T-helper 1 cell (primary cell): ENCODE measurements at places on chromosomes 6 and 20.

- DNase-seq = no peak
Observed at GRCh38 chr6:4904461-4905025, 99.3 kb downstream of the RPP40 start.

DNA sequence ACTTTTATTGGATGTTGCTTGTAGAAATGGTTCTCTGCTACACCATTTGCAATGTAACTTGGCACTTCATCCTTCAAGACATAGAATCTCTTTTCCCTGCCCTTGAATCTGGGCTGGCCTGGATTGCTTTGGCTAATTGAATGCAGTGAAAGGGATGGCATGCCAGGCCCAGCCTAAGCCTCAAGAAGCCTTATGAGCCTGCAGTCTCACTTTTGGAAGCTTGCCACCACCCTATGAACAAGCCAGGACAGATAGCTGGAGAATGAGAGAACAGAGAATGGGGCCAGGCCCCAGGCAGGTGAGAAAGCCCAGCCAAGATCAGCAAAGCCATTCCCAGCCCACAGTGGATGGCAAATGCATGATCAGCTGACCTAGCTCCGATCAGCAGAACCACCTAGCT is 350.7 kb upstream of the RNF24 start:
- DNase-seq = no peak

GRCh38 chr6:70059039-70059719 is 192.8 kb downstream of the COL19A1 start:
- no peak for DNase-seq

DNA sequence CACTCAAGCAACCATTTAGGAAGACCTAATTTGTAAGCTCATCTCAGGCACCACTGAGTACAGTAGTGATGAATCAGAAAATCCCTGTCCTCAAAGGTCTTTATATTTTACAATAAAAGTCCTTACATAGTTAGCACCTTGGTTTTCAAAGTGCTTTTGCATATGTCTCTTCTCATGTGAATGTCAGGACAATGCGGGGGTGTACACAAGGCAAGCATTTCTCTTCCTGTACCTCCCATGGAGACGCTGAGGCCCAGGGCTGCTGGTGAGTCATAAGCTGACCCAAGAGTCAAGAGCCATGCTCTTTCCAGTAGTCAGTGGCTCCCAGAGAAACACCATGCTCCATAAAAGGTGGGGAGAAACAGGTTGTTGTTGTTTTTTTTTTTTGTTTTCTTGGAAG is 174.0 kb downstream of the GJA10 start:
- no peak for DNase-seq

GRCh38 chr20:42957018-42957703 is 232.5 kb downstream of the PTPRT start:
- DNase-seq = no peak

DNA sequence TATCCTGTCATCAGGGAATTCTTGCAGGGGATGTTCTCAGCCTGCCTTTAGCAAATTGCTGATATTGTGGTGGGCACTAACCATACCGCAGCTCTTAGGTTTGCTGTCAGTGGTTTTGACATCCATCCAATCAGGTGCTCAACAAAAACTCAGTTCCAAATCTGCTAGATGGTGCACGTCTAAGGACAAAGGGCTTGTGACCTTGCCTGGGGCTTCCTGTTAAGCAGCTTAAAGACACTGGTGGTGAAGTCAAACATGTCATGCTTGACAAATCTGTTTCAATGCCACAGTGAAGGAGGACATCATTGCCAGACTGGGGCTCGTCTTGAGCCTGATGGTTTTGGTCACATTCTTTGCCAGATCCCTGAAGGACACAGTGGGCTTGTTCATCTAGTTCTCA is 179.8 kb upstream of the NOX3 start:
- no peak for DNase-seq

GRCh38 chr20:20744170-20744725 is 31.8 kb upstream of the RALGAPA2 start:
- DNase-seq = no peak

GRCh38 chr20:16005915-16006493 is 567.2 kb downstream of the KIF16B start:
- DNase-seq = no peak

DNA sequence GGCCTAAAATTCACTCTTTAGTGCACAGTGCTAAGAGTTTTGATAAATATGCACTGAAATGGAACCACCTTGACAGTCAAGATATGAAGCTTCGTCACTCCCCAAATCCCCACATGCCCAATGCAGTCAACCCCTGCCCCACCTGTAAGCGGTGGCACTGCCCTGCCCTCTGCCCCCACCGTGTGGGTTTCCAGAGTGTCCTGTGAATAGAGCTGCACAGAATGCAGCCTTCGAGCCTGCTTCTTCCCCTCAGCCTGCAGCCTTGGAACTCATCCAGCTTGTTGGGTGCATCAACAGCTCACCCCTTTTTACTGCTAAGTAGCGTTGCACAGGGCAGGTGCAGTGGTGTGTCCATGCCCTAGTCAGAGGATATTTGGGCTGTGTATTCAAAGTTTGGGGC is 216.3 kb downstream of the SYNDIG1 start:
- DNase-seq = no peak

DNA sequence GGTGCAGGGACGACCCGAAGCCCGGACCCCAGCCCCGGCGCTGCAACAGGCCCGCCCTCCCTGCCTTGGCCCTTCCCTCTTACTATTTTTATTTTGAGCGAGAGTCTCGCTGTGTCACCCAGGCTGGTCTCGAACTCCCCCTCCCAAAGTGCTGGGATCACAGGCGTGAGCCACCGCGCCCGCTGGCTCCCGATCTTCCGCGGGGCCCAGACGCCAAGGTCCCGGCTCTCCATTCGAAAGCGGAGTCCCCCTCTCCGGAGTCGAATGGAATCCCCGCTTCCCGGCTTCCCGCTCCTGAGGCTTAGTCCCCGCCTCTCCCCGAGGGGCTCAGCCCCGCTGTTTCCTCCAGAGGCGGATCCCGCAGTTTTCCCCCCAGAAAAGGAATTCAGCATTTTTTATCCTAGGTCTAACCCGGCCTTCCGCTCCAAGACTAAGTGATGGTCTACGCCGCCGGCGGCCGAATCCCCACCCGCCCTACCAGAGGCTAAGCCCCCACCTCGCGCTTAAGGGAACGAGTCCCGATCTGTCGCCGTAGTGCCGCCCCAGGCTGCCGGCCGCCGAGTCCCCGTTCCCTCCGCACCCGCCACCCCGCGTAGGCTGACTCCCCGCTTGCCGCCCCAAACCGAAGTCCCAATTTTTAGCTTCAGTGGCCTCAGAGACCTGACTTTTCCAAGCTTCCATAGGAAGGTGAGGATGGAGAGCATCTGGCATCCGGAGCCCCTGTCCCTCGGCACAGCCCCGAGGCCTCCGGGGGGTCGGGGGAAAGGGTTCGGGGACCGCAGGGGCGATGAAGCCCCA is 11.5 kb upstream of the TMC2 start:
- peak; percentile 41 for DNase-seq

GRCh38 chr20:36481380-36482043 is 59.8 kb upstream of the MYL9 start:
- no peak for DNase-seq

DNA sequence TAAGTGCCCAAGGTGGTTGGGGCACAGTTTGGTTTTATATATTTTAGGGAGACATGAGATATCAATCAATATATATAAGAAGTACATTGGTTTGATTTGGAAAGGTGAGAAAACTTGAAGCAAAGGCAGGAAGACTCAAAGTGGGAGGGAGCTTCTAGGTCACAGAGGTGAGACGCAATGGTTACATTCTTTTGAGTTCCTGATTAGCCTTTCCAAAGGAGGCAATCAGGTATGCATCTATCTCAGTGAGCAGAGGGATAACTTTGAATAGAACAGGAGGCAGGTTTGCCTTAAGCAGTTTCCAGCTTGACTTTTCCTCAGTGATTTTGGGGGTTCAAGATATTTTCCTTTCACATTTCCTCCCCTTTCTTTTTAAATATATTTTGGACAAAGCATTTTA is 58.0 kb upstream of the SLC35F1 start:
- DNase-seq = no peak

GRCh38 chr6:21522143-21522747 is 71.3 kb upstream of the SOX4 start:
- DNase-seq = no peak

GRCh38 chr6:40931931-40932330 is 107.1 kb downstream of the UNC5CL start:
- no peak for DNase-seq

GRCh38 chr6:131948692-131949619 is 2.2 kb downstream of the CCN2 start:
- no peak for DNase-seq

GRCh38 chr6:24899136-24899996 is 36.4 kb downstream of the RIPOR2 start:
- DNase-seq = no peak
